ENCODE measurements at places on chromosomes 3 and 15. TPM values are rescaled to one million over a fixed set of nuclear protein-coding genes. Genes with fewer than 3 reads are reported as not detected.

DNA sequence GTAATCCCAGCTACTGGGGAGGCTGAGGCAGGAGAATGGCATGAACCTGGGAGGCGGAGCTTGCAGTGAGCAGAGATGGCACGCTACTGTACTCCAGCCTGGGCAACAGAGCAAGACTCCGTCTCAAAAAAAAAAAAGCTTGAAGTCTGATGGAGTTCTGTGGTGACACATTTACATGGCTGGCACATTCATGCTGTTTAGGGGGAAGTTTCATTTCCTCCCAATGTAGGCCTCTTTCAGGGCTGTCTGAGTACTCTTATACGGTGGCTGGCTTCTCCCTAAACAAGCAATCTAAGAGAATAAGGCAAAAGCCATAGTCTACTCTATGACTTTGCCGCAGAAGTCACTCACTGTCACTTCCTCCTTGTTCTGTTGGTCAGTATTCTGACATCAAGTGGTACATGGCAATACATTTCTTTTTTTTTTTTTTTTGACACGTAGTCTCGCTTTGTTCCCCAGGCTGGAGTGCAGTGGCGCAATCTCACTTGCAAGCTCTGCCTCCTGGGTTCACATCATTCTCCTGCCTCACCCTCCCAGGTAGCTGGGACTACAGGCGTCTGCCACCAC lies 41.2 kb downstream of the OIP5 start:
- no peak for DNase-seq

- DNase-seq = no peak
Observed at GRCh38 chr3:53181024-53181371, 20.0 kb downstream of the PRKCD start.

RPP14 gene
- total RNA-seq = 16.0 TPM

- no peak for DNase-seq
Observed at GRCh38 chr3:49198161-49198560, 26.8 kb downstream of the KLHDC8B start.

- DNase-seq = no peak
Observed at GRCh38 chr15:31788104-31788503, 242.2 kb upstream of the CHRNA7 start.

DNA sequence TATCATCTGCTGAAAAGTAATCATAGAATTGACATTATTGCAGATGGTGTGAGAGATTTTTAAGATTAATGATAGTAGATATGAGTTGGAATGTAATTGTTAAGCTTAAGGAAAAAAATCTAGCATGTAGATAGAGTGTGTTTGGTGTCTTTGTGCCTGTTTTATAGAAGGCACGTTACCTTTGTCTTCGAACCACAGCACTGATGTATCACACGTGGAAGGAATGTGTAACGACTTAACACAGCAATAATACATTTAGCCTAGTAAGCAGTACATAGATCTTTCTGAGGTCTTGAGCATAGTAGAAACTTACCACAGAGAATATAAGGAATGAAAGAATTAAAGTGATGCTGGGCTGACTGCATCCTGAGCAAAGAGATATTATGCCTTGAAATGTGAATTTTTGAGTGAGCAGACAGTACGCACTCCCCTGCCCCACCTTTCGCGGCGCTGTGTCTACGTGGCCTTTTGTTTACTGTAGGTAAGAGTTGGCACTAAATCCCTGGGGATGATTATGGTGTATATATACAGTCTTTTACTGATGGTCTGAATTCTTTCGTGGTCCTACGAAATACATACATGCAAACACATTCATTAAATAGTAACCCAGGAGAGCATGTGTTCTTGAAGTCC lies 217.6 kb upstream of the TOPAZ1 start:
- DNase-seq = no peak

IMPG2 gene
- total RNA-seq = 0.32 TPM

DNA sequence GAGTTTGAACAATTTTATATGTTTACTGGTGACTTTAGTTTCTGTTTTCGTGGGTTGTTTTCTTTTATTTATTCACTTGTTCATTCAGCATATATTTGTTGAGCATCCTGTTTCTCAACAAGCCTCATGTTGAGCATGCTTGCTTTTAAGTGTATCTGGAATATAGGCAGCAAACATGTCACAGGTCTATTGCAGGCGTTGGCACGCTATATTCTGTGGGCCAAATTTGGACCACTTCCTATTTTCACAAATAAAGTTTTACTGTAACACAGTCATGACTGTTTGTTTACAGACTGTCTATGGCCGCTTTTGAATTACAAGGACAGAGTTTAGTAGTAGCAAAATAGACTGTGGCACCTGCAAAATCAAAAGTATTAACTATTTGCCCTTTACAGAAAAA lies 89.6 kb downstream of the THRB start:
- no peak for DNase-seq

NPAP1 gene
- total RNA-seq = not detected

TLR9 gene
- not detected for total RNA-seq

- DNase-seq = peak; percentile 87
Observed at GRCh38 chr3:188052169-188053035, 101.6 kb upstream of the LPP start.

JMJD7 gene
- total RNA-seq = 2.2 TPM

- peak; percentile 55 for DNase-seq
Observed at GRCh38 chr15:28086175-28086703, 12.9 kb downstream of the OCA2 start.

- DNase-seq = peak; percentile 69
Observed at GRCh38 chr3:168094877-168095610, 680 bp downstream of the GOLIM4 start.

- DNase-seq = peak; percentile 56
Observed at GRCh38 chr3:172709774-172710663, 848 bp downstream of the NCEH1 start.

DNA sequence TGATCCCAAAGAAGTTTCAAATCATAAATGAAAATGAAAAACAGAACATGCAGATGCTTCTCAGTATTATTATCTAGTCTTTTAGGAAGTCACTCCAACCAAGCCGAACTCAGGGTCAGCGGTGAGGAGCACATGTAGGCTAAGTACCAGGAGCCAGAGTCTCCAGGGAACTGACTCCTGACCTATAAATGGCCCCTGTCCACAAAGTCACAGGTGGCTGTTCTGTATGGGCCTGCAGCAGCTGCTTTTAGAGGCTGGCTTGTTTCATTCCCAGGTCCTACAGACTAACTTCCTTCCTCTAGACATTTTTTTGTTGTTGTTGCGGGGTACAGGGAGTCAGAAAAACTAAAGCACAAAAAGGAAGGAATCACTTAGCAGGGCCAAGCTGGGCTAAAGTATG lies 54.6 kb downstream of the DAPK2 start:
- no peak for DNase-seq

DNA sequence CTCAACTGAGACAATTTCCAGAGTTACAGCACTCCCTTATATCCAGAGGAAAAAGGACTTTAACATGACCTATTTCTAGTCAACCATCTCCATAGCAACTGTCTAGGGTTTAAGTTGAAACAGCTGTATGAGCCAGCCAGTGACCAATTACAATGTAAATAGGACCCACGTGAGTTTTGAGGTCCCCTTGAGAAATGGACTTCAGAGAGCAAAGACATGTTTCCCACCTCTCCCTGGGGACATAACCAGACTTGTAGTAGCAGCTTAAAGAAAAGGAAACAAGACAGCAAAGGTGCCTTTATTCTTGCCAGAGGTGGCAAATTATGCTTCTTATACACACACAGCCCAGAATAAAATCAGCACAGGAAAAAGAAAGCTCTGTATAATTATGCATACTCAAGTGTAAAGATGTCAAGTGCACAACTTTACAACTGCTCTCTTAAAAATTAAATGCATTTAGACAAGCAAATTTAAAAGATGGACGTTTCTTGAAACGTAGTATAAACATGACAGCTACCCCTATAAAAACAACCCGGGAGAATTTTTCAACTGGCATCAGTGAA lies 40.2 kb downstream of the SUMF1 start:
- peak; percentile 89 for DNase-seq

DNA sequence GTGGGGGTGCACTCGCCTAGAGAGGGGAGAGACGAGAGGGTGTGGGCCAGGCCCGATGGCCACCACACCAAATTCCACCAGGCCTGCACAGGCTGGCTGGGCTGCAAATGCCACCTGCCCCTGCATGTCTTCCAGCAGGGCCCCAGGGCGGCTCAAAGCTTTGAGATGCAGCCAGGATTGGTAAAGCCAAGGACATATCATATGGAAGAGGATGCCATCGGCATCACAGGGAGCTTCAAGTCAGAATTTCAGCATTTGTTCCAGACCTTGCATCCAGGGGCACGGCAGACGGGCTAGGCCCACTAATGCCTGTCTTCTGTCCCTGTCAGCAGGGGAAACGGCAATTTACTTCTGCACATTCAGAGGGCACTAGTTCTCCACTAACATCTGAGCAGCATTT lies 97.8 kb downstream of the NUP210 start:
- no peak for DNase-seq

- no peak for DNase-seq
Observed at GRCh38 chr3:114223143-114223542, 14.2 kb downstream of the ZNF80 start.

GRCh38 chr15:31482122-31482922 lies 155.7 kb downstream of the KLF13 start:
- no peak for DNase-seq

C3orf85 gene
- not detected for total RNA-seq

- no peak for DNase-seq
Observed at GRCh38 chr3:43373560-43373928, 87.2 kb downstream of the SNRK start.

- peak; percentile 62 for DNase-seq
Observed at GRCh38 chr3:48564022-48564421, 441 bp upstream of the UCN2 start.

TNFSF10 gene
- 0.43 TPM for total RNA-seq

- DNase-seq = no peak
Observed at GRCh38 chr3:149315694-149316093, 17.7 kb downstream of the TM4SF18 start.

GREM1 gene
- total RNA-seq = 527 TPM

GPR149 gene
- not detected for total RNA-seq

DNA sequence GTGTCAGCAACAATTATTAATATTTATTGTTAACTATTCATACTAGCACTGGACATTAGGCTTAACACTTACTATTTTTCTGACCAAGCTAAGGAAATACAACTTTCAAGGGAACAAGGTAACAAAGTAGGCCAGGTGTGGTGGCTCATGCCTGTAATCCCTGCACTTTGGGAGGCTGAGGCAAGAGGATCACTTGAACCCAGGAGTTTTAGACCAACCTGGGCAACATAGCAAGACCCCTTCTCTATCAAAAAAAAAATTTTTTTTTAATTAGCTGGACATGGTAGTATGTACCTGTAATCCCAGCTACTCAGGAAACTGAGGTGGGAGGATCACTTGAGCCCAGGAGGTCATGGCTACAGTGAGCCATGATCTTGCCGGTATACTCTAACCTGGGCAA lies 131.7 kb downstream of the RBPMS2 start:
- DNase-seq = no peak

SCN11A gene
- under 0.01 TPM for total RNA-seq

- no peak for DNase-seq
Observed at GRCh38 chr3:13281507-13282357, 138.4 kb downstream of the NUP210 start.

CHRNB4 gene
- not detected for total RNA-seq

GRCh38 chr3:15342945-15343344 lies 10.6 kb upstream of the SH3BP5 start:
- no peak for DNase-seq

DNA sequence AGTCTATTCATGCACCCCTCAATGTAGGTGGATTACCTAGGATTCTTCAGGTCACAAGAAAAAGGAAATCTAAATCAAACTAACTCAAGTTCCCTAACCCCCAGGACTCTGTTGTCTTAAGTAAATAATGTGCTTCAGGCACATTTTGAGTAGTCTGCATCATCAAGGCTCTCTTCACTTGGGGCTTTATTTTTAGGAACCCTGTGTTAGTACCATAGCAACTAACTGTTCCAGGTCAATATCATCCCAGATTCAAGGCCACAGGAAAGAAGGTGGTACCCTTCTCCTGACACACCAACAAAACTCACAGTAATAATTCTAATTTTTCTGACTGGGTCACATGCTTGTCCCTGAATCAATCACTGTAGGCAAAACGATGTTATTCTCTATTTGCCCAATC lies 218.1 kb downstream of the MAGI1 start:
- DNase-seq = no peak

SLC2A2 gene
- under 0.01 TPM for total RNA-seq

DNA sequence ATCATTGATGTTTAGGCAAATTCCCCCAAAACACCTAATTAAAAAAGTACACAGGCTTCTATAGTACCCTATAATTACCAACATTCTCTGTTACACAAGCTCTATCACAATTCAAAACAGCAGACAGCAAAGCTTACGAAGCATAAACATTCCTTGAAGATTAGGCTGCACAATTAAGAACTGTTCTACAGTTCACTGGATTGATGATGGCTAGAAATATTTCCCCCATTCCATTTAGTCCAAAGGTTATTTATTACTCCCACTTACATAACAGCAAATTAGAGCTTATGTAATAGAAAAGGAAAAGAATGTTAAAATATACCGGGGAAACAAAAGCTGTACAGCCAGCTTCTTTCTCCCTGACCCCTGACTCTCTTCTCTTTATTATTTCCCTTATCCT lies 49.3 kb downstream of the UACA start:
- peak; percentile 71 for DNase-seq

DNA sequence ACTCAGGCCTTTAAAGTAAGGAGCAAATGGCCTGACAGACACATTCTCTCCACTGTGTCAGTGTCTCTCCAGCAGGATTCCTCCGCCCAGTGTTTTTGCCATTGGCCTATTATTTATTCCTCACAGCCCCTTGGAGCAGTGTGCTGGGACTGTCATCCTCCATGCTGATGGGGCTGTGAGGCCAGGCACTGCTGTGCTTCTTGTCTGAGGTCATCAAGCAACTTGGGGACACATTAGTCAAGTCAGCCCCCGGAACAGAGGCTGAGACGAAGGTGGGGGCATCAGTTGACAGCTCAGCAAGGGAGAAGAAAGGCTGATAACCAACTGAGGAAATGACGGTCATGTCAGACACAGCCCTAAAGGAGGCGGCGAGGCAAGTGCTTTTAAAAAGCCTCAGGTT lies 67.4 kb downstream of the XXYLT1 start:
- DNase-seq = no peak

GRCh38 chr15:73305331-73306211 lies 63.2 kb downstream of the HCN4 start:
- DNase-seq = peak; percentile 72

- DNase-seq = peak; percentile 11
Observed at GRCh38 chr3:107855710-107856109, 235.1 kb downstream of the CD47 start.

GRCh38 chr15:57259568-57260040 lies 116.7 kb upstream of the CGNL1 start:
- no peak for DNase-seq

GP5 gene
- total RNA-seq = not detected

- DNase-seq = no peak
Observed at GRCh38 chr3:37223576-37223975, 49.2 kb upstream of the LRRFIP2 start.

COLQ gene
- 0.43 TPM for total RNA-seq

DNA sequence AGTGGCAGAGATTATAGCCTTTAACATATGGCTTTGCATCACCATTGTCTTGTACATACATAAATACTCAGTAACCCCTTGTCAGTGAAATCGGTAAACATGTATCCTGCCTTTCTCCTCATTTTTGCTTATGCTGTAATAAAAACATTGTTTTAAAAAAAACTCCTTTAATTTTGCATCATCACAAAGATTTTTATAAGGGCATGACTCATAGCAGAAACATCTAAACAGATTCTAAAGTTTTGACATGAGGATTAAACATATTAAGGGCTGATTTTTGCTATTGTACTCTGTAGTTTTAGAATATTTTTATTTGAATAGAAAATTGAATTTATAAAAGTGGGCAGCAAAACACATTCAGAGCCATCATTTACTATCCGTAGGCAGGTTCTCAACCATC lies 275.9 kb downstream of the ZIC4 start:
- peak; percentile 36 for DNase-seq

SEMA5B gene
- not detected for total RNA-seq

Measured in fibroblast of villous mesenchyme (primary cell).